ENCODE measurements at places on chromosomes 16 and 17.

DNA sequence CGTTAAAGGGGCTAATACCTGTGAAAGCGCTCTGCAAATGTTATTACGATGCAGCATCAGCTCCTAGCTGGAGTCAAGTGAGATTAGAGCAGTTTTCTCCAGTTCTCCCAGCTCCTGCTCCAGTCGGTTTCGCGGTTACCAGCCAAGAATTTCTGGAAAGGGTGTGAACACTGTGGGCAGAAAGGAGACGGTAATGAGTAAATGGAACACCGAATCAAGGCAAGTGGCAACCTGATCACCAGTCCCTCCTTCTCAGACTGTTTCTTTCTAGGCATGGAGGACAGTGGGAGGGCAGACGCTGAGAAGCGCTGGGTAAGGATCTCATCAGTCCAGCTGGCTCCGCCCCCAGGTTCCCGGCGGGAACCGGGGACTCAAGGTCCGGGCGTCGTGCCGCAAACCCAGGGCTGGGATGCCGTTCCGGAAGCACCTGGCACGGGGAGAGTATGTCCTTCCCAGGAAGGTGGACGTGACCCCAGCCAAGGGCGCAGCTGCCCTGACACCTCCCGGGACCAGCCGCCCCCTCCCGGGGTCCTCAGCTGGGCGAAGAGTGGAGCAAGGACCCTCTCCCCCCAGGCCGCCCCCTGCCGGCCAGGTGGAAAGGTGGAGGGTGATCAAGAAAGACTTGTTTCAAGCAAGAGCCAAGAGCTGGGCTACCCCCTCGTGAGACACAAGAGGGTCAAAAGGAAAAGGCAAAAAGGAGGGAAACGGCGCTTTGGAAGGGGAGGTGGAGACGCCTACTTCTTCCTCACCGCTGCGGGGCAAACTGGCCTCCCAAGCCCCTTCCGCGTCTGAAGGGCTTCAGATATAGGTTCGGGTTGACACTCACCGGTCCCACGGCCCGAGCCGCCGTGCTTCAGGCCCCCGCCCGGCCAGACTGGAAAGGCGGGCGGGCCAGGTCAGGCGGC, 481 bp downstream of the MYO19 start:
- DNase-seq: peak; percentile 72

GRCh38 chr16:424033-424622, 1.3 kb upstream of the RAB11FIP3 start:
- DNase-seq: no peak

DNA sequence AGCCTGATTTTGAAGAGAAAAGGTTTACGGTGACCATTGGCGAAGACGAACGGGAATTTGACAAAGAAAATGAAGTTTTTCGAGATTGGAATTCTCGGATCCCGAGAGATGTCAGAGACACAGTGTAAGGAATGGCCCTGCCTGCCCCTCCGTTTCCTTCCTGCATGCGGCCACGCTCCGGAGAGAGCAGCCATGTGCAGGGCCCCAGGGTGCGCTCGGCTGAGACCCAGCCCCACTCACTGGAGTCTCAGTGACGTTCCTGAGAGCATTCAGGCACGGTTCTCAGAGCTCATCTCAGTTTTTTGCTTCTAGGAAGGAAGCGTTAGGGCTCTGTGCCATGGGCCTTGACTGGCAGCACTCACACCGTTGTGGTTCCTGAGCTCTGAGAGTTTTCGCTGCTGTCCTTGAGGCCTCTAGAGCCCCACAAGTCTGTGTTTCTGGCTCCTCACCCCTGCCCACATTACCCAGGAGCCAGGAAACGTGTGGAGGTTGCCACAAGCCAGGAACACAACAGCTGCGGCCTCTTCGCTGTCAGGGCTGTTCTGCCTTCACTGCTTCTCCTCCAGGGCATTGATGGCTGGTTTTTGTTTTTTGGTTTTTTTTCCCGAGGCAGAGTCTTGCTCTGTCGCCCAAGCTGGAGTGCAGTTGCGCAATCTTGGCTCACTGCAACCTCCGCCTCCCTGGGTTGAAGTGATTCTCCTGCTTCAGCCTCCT, 29.8 kb downstream of the ZC3H18 start:
- DNase-seq: no peak

- no peak for DNase-seq
Observed at GRCh38 chr16:1945559-1946391, 2.8 kb upstream of the MSRB1 start.

DNA sequence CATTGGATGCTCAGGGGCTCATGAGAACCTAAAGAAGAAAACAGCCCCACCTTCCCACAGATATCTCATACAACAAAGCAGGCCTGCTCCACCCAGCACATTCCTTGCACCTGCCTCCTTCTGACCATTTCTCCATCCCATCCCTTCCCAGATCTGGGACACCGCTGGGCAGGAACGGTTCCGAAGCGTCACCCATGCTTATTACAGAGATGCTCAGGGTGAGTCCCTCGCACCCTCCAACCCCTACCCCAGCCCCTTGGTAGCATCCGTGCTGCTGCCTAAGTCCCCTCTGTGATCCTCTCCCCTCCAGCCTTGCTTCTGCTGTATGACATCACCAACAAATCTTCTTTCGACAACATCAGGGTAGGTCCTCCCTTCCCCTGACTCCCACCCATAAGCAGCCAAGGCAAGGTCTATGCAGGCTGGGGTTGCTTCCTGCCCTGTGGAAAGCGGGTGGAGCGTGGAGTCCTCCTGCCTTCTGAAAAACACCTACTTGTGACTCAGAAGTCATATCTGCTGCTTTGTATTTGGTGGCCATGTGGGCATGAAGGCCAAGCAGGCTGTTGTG, 5.4 kb upstream of the NHERF1 start:
- no peak for DNase-seq

DNA sequence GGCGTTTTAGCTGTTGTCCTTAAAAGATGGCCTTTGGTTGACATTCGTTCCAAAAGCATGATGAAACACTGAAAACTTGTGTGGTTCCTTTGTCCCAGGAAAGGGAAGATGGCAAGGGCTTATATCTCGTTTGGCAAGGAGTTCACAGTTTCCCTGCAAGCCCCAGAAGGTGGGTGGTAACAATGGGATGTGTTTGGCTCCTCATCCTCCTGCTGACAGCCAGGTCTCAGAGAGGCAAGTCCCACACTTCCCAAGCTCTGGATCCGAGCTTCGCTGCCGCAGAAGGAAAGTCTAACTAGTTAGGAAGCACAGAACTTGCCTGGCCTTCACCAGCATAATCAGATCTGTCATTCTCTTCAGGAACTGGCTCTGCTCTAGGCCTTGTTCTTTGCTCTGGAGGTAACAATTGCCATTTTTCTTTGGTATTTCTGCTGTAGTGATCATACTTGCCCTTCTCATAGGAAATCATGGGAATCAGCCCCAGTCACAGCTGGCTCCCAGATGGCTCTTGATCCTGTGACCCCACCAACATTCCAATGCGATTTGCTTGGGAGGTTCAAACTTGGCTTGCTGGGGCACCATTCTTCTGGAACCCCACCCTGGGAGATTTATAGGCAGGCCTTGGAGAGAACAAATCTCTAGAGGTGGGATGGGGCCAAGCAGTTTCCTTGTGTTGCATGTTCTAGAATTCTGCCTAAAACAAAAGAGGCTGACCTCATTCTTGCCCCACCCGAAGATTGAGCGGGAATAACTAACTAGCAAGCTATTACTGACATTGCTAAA, 17.9 kb downstream of the KPNA2 start:
- no peak for DNase-seq

DNA sequence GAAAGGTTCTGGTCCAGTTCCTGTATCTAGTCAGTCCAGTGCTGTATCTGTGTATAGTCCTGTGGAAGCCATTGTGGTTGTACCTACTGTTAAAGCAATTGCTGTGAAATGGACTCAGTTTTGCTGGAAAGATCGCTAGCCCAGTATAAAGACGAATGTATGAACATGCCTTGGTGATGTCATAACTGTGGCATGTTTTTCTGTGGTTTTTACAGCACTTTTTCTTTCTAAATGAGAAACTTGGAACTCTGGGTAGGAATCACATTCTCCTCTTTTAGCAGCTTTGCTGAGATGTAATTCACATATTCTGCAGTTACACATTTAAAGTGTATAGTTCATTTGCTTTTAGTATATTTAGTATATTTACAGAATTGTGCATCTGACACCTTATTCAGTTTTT, 58.1 kb downstream of the MAP2K4 start:
- DNase-seq: no peak

- DNase-seq: no peak
Observed at GRCh38 chr17:69954241-69954925, 120.6 kb upstream of the KCNJ16 start.

- peak; percentile 36 for DNase-seq
Observed at GRCh38 chr17:45225051-45225700, 3.5 kb downstream of the FMNL1 start.

DNA sequence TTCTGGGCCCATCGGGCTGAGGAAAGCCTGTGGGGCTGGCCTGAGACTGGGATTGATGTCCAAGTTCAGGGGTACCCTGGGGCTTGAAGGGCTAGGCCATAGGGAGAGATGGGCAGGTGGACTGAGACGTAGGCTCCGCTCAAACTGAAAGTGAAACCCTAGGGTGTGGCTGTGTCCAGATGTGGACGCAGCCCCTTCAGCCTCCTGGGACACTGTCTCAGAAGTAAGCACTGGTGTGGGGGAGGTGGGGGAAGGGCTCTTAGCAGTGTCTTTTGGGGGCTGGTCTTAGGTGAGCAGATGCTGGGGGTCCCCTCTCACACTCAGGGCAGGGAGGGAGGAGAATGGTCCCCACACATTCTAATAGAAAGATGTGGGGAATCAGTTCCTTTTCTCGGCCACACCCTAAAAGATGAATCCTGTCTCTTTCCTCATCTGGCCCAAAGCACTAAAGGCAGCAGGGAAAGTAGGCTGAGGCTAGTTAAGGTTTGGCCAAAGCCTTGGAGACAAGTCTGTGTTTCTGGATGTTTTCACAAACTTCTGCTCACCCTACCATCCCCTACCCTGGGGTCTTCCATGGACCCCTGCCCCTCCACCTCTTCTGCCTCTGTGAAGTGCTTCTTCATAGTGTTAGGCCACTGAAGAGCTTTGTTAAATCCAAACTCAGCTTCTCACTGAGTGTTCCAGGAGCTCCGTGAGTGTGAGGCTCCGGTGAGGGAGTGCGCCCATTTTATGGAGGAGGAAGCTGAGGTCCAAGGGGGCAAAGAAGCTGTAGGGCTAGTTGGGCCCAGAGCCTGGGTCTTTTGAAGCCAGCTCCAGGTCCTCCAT, 5.6 kb downstream of the FMNL1 start:
- DNase-seq: peak; percentile 84

DNA sequence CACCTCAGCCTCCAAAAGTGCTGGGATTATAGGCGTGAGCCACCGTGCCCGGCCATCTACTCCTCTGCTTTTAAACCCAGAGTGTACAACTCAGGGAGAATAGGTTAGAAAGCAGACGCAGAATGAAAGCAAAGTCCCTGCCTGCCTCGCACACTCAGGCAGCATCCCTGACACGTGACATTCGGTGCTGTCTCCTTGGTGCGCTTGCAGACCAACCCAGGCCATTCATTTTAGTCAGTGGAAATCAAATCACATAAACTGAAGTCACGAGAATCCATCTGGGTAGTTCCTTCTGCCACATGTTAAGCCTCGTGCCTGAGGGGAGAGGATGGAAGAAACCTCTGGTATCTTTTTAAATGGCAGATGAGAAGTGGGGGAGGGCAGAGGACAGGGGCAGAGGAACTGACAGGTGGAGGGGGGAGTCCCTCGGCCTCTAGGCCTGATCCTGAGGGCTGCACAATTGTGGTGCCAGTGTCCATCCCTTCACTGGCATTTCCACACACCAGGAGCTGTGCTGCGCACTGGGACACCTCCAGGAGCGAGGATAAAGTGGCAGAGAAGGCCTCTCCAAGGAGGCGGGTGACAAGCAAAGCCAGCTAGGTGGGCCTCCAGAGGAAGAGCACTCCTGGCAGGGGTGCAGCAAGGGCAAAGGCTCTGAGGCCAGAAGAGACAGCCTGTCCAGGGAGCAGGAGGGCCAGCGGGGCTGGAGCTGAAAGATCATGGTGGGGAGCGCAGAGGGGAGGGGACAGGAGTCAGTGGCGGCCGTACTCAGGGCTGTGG, 196.3 kb downstream of the KATNIP start:
- no peak for DNase-seq

DNA sequence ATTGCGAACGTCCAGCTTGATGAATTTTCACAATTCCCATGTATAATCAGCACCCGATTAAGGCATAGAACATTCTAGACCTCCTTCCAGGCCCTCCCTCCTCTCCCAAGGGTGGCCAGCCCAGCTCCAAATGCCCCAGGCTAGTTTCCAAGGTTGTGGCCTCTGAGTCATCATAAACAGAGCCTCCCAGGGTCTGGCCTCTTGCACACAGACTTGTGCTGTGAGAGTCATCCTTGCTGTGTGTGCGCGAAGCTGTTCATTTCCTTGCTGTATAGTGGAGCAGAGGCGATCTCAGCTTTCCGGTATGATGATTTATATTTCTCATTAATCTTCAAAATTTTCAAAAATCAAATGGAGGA, 20.5 kb upstream of the JPH3 start:
- no peak for DNase-seq

- peak; percentile 88 for DNase-seq
Observed at GRCh38 chr16:87635541-87636049, 33.3 kb downstream of the JPH3 start.

DNA sequence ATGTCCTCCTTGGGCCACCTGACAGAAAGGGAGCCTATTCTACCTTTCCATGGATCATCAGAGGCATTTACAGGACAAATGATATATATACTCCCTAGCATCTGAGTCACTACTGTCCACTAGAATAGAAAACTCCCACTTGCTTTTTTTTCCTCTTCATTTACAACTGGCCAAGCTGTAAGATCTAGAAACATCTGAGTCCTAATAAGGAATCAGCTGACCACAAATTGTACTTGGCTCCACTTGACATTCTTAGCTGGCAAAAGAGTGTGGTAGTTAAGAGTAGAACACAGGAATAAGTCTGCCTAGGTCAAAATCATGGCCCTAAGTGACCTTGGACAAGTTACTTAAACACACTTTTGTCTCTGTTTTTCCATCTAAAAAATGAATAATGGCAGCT, 5.2 kb downstream of the RUSF1 start:
- DNase-seq: no peak

- no peak for DNase-seq
Observed at GRCh38 chr17:74768069-74768762, 7.9 kb downstream of the NAT9 start.

- DNase-seq: peak; percentile 68
Observed at GRCh38 chr17:33750943-33751701, 458.0 kb upstream of the ASIC2 start.

- DNase-seq: peak; percentile 37
Observed at GRCh38 chr16:11610580-11610979, 23.9 kb upstream of the LITAF start.

GRCh38 chr16:88411951-88412576, 29.3 kb downstream of the ZNF469 start:
- no peak for DNase-seq

DNA sequence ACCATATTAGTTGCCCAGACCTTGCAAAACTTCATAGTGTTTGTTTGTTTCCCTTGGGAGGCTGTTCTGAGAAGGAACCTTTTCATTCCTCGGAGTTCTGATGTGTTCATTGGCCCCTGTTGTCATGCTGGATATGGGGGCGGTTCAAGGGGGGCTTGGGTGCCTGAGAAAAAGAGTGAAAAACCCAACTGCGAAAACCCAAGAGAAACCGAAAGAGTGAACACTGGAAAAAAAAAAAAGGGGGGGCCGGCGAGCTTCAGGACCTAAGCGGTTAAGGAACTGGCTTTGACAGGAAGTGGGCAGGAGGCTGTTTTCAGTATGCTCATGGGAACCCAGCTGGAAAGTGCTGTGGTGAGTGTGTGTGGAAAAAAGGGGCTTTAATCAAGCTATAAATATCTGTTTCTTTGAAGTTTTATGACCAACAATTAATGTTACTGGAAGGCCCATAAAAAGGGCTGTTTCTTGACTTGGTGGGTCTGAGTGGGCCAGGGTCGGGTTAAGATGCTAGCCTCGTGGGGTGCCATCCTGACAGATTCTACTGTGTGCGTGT, 510.7 kb downstream of the MAF start:
- no peak for DNase-seq
